ENCODE measurements at places on chromosomes 3 and 15.

DNA sequence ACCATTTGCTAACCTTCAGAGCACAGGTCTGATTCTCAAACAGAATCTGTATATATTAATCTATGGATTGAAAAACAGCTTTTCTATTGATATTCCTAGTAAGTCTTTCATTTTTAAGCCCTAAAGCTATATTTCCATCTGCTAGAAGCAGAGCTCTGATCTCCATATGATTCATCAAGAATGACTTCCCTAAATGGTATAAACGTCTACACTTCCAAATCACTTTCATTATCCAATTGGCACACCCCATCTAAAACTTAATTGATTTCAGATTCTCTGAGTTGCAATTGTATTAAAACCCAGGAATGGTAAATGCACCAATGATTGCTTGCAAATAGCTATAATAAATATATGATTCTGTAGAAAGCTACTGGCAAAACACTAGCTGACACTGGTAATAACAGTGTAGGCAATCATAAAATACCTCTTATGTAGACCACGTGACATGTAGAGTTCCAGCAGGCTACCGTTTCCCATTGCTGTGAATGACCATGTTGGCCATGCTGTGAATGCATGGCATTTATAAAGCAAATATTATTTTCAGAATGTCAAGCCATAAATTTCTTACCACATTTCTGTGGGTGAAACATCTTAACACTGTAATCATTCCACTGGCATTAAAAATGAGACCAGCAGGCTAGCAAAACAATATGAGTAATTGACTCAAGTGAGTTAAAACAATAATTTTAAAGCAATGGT is 226.0 kb downstream of the ZMAT3 start:
- no peak for DNase-seq

GRCh38 chr3:49028673-49029562 is at the start of gene IMPDH2:
IMPDH2 (minus strand) TSS chr3:49029398; CDS start chr3:49029350, 48 bp downstream.
- DNase-seq = peak; percentile 95

- DNase-seq = no peak
Observed at GRCh38 chr3:128133273-128133883, 9.8 kb upstream of the RUVBL1 start.

- no peak for DNase-seq
Observed at GRCh38 chr15:35444557-35445204, 101.3 kb downstream of the DPH6 start.

DNA sequence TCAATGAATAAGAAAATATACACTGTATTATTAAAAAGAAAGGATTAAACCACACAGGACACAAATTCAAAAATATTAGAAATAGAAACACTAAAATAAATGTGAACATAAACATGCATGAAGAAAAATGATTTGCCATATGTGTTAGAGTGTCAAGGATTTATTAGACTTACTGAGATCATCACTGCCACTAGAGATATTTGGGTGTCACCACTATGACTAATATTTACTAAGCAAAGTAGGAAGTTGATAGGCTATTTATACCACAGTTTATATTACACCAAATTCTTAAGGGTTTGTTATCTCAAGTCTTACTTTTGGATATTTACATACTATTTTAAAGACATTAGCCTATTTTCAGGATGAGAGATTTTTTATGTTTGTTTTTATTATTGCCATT is 575.0 kb upstream of the SGO1 start:
- no peak for DNase-seq

- no peak for DNase-seq
Observed at GRCh38 chr3:96027718-96028117, 786.7 kb upstream of the EPHA6 start.

GRCh38 chr3:46168583-46169345 is 39.3 kb downstream of the CCR1 start:
- no peak for DNase-seq

- no peak for DNase-seq
Observed at GRCh38 chr15:85772668-85773067, 22.1 kb downstream of the KLHL25 start.

DNA sequence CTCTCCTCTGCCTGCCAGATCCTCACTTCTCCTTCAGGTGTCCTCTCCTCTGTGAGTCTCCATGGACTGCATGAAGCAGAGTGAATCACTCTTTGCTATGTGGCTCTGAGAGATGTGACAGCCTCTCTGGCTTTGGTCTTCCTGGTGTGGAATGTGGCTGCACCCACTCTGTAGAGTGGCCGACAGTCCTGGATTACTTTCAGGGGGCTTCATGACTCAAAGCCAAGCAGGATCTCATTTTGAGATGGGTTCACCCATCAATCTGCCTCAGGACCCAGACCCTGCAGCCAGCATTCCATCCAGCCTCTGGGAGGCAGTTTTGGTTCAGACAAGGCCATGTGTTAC is 221.9 kb upstream of the LYSMD4 start:
- DNase-seq = no peak

DNA sequence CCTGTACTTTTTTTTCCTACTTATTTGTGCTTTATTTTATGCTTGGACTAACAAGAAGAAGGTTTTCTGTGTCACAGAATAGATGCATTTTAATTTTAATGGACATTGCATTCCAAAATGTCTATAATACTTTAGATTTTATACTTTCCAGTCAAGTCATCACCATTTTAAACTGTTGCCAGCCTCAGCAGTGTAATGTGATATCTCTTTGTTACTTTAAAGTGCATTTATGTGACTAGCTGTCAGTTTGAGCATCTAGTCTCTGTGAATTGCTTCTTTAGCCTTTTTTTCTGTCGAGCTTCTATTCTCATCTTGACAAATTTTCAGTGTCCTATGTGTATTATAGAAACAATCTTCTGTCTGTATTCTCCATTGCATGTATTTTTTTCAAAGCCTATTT is 511.4 kb upstream of the CBLB start:
- DNase-seq = no peak

DNA sequence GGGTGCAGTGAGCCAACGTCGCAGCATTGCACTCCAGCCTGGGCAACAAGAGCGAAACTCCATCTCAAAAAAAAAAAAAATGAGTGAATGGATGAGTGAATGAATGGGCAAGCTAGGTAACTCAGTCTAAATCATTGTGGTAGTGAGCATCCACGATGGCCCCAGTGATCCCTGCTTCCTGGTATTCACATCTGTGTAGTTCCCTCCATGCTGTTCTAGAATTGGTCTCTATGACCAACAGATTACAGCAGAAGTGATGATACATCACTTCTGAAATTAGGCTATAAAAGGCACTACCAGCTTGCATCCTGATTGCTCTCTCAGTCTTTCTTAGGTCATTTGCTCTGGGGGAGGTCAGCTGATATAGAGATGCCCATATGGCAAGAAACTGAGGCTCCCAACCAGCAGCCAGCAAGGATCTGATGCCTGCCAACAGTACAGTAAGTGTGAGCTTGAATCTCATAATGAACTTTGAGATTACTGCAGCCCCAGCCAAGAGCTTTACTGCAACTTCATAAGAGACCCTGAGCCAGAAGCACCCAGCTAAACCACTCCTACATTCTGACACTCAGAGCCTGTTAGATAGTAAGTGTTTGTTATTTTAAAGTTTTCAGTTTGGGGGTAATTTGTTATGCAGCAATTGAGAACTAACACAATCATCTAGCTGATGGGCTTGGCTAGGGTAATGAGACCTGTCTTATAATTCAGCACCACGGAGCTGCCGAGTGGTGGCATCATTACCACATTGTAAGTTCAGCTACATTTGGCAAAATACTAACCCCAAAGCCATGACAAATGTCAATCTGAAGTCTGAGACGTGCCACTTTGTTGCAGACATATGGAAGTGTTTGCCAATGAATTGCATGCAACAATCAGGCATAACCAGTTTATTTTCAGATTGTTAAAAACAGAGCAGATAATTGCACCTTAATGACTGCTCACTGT is 53.0 kb downstream of the KLHL6 start:
- no peak for DNase-seq
